ENCODE measurements at places on chromosomes 5 and 9.
A peak's percentile ranks its signal among the peaks of the same experiment; 100 is the strongest.

GRCh38 chr5:34790069-34790468, 48.9 kb upstream of the TTC23L start:
- no peak for DNase-seq

- DNase-seq, result no peak
These were observed 162.9 kb downstream of the TSSK1B start for GRCh38 chr5:113271745-113272454.

DNA sequence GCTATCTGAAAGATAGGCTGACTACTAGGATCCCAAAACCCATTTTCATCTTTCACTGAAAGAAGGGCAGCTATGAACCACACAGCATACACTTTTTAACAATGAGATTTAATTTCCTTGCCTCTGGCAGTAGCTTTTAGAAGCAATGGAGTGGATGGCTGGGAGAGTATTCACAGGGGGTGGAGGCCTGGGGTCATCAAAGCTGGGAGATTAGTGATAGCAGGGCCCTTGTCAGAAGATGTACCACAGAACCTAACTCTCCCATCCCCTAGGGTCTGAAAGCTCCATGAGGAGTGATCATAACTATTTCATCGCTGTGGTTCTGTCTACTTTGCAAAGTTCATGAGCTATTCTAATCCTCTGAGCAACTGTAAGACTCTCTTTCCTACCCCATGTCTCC, 332.2 kb downstream of the PRELID2 start:
- DNase-seq, result no peak

- no peak for DNase-seq
These were observed 18.5 kb downstream of the ATOX1 start for GRCh38 chr5:151739939-151740335.

GRCh38 chr9:27665136-27665535, 91.9 kb upstream of the C9orf72 start:
- no peak for DNase-seq

DNA sequence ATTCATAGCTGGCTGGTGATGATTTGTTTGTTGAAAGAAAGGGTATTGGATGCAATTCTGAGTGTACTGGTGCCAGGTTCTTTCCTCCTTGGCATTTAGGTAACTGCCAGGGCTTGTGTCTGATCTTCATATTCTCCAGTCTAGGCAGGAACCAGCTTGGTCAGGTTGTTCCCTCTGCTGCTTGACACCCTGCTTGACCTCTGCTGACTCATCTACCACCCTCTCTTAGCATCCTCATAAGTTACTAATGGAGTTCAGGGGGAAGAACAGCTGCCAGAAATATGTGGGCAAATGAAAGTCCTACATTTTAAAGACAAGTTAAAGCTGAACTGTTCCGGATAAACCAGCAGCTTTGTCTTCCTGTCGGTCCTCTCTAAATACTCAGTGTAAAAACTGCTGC, 116.1 kb upstream of the TNC start:
- DNase-seq, result no peak

GRCh38 chr5:126594748-126595485, at the start of gene ALDH7A1:
TSS of gene ALDH7A1 (minus strand) at chr5:126595219. CDS start at chr5:126595198, 21 bp downstream.
- DNase-seq, result peak; percentile 74

Data from CD4-positive, alpha-beta T cell treated with Interleukin-17A for 4 hours (primary cell).